Brain pericyte (primary cell): ENCODE measurements at places on chromosomes 4 and X.

DNA sequence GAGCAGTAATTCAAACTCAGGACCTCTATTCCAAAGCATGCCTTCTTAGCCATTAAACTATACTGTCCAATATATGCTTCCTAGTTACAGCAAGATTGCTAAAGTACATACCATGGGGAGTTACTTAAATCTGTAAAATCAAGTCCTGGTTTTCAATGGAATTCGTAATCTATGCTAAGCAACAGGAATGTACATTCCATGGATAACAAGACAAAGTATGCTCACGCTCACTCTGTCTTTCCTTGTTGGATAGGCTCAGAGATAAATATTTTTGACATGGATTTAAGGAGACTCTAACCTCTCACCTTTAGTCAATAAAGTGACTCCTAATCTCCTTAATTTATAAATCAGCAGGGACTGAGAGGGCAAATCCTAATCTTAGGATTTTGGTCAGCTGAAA, 47.3 kb upstream of the STK26 start:
- DNase-seq, result no peak

DNA sequence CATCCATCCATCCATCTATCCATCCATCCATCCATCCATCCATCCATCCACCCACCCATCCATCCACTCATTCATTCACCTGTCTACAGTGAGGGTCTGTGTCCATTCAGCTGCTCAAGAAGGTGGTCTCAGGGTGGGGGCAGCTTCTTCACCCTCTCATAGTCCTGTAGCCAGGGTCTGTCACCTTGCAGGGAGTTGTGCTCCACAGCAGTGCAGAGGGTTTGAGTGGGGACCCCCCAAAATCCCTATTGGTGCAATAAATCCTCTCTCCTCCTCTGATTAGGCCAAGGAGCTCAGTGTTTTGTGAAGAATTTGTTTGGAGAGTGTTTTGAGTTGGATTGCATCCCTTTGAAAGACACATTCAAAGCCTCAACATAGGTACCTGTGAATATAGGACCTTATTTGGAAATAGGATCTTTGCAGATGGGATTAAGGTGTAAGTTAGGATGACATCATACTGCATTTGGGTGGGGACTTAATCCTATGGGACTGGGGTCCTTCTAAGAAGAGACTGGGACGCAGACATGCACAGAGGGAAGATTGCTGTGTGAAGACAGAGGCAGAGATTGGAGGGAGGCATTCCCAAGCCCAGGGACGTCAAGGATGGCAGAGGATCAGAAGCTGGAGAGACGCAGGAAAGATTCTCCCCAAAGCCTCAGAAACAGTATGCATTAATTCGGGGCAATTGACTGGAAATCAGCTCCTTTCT, 12.0 kb downstream of the P2RY8 start:
- no peak for DNase-seq

- no peak for DNase-seq
Measured at GRCh38 chr4:110484029-110484428, 8.1 kb downstream of the ENPEP start.

DNA sequence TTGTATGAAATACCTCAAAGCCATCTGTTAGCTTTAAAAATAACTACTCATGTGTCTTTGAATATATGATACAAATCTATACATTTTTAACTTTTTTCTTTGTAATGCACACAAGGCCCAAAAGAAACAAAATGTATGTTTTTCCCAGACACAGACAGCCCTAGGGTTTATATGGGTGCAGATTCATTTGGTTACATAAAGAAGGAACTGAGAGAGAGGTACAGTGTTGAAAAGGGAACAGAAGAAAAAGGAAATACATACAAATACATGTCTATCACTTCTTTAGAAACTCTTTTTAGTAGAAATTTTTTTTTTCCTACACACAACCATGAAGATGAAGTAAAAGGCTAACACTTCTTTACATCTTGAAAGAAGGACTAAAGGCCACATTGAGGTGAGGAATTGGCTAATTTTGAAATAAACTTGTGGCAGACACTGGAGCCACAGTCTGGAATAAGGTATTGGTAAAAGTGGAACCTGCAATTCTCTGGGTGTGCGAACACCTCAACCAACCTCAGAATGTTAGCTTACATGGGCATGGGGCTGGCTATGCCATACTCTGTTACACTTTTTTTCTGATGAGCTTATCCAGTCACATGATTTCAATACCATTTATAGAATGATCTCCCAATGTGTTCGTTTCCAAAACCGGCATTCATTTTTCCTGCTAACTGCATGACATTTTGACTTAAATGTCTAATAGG, 67.9 kb downstream of the FAM47C start:
- no peak for DNase-seq

DNA sequence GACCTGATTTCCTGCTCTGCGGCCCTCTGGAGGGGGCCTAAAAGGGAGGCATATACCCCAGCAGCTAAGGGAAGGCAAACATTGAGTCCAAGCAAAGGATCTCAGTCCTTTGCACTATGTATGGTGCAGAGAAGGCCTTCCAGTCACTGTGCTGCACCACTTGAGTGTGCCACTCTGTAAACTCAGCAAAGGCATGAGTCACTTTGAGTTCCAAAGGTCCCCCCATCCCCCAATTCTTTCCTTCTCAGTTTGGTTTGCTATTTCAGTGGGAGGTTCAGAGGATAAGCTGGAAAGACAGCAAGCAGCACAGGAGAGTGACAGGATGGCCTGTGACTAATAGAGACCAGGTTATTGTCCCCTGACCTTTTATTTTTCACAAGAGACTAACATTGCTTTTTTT, 131.3 kb downstream of the FHDC1 start:
- no peak for DNase-seq

GRCh38 chrX:96176921-96177320, 507.7 kb upstream of the DIAPH2 start:
- DNase-seq, result no peak

GRCh38 chrX:88660836-88661235, 86.2 kb upstream of the CPXCR1 start:
- no peak for DNase-seq

DNA sequence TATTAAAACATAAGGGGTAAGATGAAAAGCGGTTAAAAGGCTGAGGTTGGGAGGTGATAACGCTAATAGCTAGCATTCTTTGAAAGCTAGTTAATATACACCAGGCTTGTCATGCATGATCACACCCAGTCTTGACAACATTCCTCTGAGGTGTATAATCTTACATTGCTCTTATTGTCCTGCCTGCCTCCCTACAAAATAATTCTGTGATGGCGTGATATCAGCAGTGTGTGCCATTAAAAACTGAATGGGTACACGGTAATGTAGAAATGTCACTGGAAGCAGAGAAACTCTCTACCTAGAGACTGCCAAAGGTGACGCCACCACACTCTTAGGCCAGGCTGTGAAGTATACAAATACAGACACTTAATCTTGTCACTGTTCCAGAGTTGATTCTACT, 68.1 kb downstream of the DIAPH2 start:
- DNase-seq, result no peak

DNA sequence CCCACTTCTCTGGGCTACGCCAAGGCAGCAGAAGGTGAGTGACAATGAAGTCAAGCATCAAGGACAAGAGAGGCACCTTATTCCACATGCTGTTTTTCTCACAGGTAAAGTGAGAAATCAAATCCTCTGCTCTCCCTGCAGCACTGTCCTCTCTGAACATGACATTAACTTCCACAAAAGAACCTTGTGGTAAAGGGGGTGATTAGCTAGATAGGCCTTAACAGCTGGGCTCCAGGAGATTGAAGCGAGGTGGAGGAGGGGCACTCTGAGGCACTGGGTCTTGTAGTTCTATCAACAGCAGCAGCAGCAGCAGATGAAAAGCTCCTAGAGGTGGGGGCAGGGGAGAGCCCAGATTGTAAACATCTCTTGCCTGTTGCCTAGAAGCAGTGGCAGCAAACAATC, 96.8 kb upstream of the CXXC4 start:
- no peak for DNase-seq

- DNase-seq, result no peak
Measured at GRCh38 chr4:32890398-32890797, 2170.2 kb downstream of the PCDH7 start.

DNA sequence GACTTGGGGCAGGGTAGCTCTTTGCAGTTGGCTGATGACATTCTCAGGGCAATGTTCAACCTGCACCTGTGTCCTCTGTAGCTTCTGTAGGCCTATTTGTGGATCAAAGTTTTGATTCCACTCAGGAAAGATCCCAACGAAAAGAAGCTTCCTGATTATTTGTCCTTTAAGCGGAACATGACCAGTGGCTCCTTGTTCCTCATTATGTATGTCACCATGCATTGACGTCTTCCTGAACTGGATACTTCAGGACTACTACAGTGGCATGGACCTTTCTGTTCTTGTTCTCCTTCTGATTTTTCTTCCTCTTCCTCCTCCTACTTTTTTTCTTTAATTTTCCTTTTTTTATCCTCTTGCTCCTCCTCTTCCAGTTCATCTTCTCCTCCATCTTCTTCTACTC, 62.4 kb downstream of the NBDY start:
- no peak for DNase-seq

DNA sequence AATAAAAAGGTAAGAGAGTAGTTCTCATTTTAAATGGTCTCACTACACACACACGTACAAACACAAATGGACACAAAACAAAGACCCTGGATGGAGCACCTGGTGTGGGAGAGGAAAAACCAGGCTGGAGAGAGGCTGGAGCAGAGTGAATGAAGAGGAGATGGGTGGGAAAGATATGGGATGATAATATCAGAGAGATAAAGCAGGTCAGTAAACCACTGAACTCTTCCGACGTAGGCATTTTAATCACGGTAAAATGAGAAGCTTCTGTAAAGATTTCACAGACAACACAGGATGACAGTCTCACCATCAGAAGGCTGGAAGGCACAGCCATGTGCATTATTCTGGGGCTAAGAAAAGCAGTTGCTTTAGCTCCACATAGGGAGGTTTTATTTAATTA, 532.8 kb downstream of the KCNIP4 start:
- DNase-seq, result no peak

- DNase-seq, result no peak
Measured at GRCh38 chr4:144557404-144557803, 88.6 kb upstream of the HHIP start.

DNA sequence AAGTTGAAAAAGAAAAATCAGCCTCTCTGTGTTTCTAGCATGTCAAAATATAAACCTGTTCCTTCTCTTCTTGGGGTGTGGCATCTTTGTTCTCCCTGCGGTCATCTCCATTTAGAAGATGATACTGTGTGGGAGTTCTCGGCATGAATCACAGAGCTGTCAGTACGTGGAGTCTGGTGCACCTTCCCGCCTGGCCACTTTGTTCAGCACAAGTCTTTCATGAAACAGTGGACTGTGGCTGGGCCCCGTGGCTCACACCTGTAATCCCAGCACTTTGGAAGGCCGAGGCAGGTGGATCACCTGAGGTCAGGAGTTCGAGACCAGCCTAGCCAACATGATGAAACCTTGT, 166.5 kb downstream of the MAML3 start:
- DNase-seq, result no peak

DNA sequence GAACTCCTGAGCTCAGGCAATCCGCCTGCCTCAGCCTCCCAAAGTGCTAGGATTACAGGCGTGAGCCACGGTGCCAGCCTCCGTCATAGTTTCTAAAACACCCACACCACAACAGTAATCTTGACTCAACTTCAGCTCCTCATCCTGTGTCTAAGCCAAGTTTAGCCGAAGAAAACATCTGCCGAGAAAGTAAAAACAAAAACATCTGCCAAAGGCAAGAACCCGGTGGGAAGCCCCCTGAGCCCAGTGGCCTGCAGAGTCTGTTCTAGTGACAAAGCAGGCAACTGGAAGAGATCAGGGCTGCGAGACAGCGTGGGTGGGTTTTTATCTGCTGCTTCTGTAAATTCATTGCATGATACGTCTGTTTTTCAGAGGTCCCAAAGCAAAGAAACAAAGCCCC, 26.6 kb upstream of the CD99 start:
- peak; percentile 71 for DNase-seq

DNA sequence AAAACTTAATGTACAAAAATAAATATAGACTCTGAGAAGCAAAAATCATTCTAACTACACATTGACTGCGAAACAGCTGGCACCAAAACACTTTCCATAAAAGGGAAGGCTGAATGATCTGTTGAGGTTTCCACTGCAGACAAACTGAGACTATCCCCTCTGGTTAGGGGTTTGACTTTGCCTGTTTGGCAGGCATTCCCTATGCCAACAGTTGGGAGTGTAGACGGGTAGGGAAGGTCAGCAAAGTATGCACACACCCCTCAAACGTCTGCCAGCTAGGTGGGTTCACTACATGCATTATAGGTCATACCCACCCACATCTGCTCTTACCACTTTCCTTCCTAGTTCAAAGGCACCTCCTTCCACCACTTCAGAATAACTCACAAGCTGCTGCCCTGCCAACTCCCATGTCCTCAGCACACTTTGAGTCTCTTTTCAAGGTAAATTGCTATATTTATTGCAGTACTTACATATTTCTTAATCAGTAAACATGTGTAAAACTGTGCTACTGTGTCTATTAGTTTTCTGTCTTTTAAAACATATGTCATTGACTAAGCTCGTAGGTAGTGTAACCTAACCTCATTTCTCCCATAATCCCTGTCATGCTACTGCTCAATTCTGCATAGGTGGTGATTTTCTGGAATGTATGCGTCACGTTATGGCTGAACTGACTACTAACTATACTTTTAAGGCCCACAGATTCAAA, 12.4 kb downstream of the CTSO start:
- DNase-seq, result no peak

DNA sequence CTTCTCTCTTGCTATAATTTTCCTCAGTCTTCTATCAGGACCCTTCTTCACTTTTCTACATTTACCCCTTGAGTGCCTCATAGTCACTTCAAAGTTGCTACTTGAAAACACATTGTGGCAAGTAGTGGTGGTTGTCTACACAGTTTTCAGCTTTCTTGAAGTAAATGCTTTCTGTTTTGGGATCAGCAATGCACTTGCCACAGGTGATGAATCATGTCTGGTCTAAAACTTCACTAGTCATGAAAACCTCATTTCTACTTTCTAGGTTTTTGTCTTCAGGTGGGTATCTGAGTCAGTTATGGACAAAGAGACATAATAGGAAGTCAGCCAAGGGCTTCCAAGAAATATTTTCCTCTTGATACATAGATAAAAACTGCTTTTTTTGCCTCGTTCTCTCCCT, 359.2 kb downstream of the CCSER1 start:
- DNase-seq, result no peak

- DNase-seq, result no peak
Measured at GRCh38 chr4:43148481-43148880, 256.0 kb downstream of the GRXCR1 start.

GRCh38 chr4:83561381-83561780, 25.5 kb downstream of the GPAT3 start:
- peak; percentile 20 for DNase-seq

DNA sequence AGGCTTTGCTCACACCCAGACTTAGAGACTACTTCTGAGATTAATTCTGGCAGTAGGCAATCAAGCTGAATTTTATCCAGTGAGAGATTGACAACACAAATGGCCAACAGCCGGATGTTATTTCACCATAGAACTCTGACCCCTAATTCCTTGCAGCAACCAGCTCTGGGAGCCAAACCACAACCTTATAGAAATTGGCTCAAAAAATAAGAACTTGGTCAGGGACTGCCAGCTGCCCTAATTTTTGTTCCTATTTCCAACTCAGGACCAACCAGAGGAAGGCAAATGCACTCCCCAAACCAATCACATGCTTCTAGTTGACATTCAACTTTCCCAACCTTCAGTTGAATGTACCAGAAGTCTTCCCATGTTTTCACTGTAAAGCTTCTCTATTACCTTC, 269.7 kb downstream of the HS3ST1 start:
- no peak for DNase-seq

- DNase-seq, result no peak
Measured at GRCh38 chrX:144335402-144335801, 451.5 kb downstream of the UBE2NL start.

- DNase-seq, result no peak
Measured at GRCh38 chr4:84751707-84752106, 168.8 kb downstream of the CDS1 start.

- DNase-seq, result no peak
Measured at GRCh38 chrX:53379008-53379710, 43.3 kb downstream of the SMC1A start.
